MM.1S (cell line): ENCODE measurements at places on chromosomes 1 and 21.

DNA sequence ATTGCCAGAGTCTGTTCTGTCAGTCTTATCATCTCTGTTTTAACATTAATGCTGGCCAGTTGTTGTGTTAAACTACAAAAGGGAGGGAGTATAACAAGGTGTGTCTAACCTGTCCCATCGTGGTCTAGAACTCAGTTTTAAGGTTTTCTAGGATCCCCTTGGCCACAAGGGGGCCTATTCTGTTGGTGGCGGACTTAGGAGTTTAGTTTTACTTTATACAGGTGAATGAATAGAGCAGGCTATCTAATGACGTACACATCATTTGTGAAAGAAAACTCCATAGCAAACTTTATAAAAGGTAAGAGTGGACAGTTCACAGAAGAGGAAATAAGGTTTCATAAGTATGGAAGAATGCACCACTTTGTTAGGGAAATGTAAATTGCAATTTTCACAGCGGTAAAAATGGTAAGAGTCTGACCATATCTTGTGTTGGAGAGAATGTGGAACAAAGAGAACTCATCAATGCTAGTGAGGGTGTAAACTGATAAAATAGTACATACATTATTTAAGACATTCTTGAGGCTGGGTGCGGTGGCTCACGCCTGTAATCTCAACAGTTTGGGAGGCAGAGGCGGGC lies 2.5 kb upstream of the ATF6 start:
- no peak overlapping the region for H3K4me3 ChIP-seq
- H3K27me3 ChIP-seq, result no peaks in the 10 kb centered on the region
- DNase-seq, result peak; percentile 73
- peaks cover 24% of the 10 kb centered on the region for H3K4me1 ChIP-seq
- 0 out of 2 replicates have a peak, but pooled peaks cover under 1% of the 10 kb centered on the region for H3K36me3 ChIP-seq

GRCh38 chr21:32424674-32425073 lies 12.2 kb downstream of the EVA1C start:
- no peak overlapping the region for H3K4me3 ChIP-seq
- H3K36me3 ChIP-seq, result no peaks in the 10 kb centered on the region
- DNase-seq, result no peak
- no peaks in the 10 kb centered on the region for H3K4me1 ChIP-seq

DNA sequence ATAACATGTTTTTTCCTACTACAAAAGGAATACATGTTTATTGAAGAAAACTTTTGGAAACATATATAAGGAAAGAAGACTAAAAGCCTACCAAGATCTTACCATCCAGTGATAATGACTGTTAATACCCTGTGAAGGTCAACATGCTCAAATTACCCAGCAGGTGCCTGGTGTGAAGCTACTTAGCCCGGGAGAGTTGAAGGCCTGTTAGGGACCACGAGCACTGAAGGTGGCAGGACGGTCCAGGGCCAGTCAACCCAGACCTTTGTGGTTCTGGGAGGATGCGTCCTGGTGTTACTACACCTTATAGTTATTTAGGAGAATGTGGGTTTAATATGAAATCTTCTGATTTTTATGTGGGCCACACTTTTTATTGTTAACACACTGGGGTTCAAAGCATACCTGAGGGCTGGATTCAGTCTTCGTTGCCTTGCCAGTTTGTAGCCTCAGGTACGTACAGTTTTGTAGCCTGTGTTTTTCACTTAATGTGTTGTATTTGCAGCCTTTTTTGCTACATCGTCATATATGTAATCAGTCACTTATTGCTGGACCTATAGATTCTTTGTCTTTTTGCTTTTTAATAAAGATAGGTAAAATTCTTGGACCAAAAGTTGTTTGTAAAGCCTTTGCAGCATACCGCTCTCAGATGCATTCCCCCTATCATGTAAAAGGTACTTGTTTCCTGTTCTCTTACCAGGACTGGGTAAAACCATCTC lies 9.8 kb downstream of the ITSN1 start:
- no peaks in the 10 kb centered on the region for H3K36me3 ChIP-seq
- H3K4me3 ChIP-seq, result no peak overlapping the region
- DNase-seq, result no peak
- no peak overlapping the region for H3K27ac ChIP-seq
- 0 out of 2 replicates have a peak, but pooled peaks cover 4% of the 10 kb centered on the region for H3K4me1 ChIP-seq

- no peak overlapping the region for H3K4me3 ChIP-seq
- H3K36me3 ChIP-seq, result no peaks in the 10 kb centered on the region
- no peak overlapping the region for H3K27ac ChIP-seq
- no peaks in the 10 kb centered on the region for H3K4me1 ChIP-seq
Measured at GRCh38 chr21:32096411-32096810, 182.4 kb downstream of the MIS18A start.

GRCh38 chr1:233367057-233367803 lies 39.7 kb downstream of the MAP3K21 start:
- H3K27me3 ChIP-seq, result no peaks in the 10 kb centered on the region
- H3K27ac ChIP-seq, result no peak overlapping the region
- no peak overlapping the region for H3K4me3 ChIP-seq
- DNase-seq, result no peak
- H3K4me1 ChIP-seq, result no peaks in the 10 kb centered on the region

DNA sequence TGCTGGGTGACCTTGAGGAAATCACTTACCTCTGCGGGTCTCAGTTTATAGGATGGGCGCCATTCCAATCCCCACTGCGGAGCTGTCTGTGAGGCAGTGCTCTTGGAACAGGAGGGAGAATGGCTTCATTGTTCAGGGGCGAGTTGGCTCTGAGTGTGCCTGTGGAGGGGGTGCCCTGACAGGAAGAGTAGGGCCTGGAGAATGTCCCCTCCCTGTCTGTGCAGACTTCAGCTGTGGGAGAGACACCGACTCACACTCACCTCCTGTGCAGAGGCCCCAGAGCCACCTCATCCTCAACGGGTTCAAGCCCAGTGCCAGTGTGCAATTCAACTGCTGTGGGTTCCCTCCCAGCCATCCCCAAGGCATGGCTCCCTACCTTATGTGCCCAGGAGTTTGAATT lies 17.1 kb downstream of the ADORA1 start:
- no peak overlapping the region for H3K4me3 ChIP-seq
- H3K36me3 ChIP-seq, result no peaks in the 10 kb centered on the region
- no peak for DNase-seq
- no peaks in the 10 kb centered on the region for H3K27me3 ChIP-seq
- no peak overlapping the region for H3K27ac ChIP-seq

DNA sequence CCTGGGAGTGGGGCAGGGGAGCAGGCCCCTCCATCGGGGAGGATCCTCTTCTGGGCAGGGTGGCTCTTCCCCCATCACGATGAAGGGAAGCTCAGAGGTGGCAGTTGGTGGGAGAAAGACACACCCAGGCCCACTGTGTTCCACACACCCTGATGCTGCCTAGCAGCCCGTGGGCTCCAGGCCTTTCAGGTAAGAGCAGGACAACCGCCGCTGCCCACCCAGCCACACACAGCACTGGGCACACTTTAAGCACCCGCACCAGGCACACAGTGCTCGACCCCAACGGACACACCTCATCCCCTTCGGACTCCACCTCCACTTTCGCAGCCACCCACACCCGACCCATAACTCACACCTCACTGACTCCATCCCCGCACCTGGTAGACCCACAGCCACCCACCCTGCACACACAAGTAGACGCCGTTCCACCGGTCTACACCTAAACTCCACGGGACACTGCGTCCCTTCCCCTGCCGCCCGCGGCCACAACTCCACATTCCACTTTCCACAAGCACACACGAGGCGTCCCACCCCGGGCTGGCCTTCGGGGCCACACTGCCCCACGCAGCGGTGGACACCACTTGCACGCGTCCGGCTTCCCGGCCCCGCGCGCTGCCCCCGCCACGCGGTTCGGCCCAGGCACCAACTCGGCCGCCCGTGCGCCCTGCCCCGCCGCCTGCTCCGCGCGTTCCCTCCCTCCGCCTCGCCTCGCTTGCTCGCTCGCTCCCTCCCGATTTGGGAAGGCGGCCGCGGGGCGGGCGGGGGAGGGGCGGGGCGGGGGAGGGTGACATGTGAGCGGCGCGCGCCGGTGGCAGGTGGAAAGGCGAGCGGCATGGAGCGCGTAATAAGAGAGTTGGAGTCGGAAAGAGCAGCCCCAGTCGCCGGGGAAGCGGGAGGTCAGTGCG lies at the start of gene KCNQ4:
Gene KCNQ4, plus strand, starts transcription at position 787 of the 905 bp plus-strand sequence. CDS start 307 bp downstream, outside the sequence.
- H3K4me3 ChIP-seq, result no peak within 1 kb of the TSS
- H3K27ac ChIP-seq, result no peak within 1 kb of the TSS
- peaks cover 6% of the 10 kb centered on the region for H3K27me3 ChIP-seq
- H3K36me3 ChIP-seq, result no peaks in the 10 kb centered on the region
- no peaks in the 10 kb centered on the region for H3K4me1 ChIP-seq
- DNase-seq, result no peak

GRCh38 chr1:33275195-33275594 lies 18.9 kb downstream of the ZNF362 start:
- H3K27ac ChIP-seq, result no peak overlapping the region
- H3K36me3 ChIP-seq, result no peaks in the 10 kb centered on the region
- H3K4me3 ChIP-seq, result no peak overlapping the region
- H3K27me3 ChIP-seq, result no peaks in the 10 kb centered on the region
- H3K4me1 ChIP-seq, result no peaks in the 10 kb centered on the region
- DNase-seq, result no peak

DNA sequence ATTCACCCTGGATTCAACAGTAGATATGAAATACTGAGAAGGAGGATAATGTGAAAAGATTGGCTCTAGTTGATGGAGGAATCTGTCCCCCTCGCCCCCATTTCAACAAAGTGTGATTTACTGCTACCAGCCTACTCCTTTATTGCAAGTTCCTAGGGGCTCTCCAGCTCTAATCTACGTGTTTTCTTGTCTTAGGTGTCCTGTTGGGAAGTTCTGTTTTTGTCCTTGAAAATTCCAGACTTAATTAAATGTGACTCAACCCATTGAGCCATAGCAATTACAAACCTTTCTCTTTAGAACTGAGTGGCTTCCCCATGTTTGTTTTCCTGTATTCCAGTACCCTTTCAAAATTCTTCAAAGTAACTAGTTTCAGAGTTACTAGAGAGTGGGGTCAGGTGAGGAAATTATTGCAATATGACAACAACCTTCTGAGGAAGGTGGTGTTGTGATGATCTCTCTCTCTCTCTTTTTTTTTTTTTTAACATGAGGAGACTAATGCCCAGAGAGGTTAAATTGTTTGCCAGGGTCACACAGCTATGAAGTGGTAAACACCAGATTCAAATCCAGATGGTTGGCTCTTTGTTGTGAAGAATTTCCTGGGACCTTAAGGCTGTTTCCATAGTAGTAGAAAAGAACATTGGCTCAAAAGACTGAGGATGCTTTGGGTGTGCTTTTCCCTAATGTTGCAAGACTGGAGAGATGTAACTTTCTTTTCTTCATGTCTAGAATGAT lies 3.5 kb downstream of the RGL1 start:
- peaks cover 44% of the 10 kb centered on the region for H3K4me1 ChIP-seq
- H3K27ac ChIP-seq, result peak overlapping the region; percentile 41; the same call in 1 of the 2 replicates
- peak overlapping the region; percentile 95; the same call in 1 of the 2 replicates for H3K4me3 ChIP-seq
- 0 out of 2 replicates have a peak, but pooled peaks cover 3% of the 10 kb centered on the region for H3K36me3 ChIP-seq
- no peak for DNase-seq
- H3K27me3 ChIP-seq, result no peaks in the 10 kb centered on the region
